ENCODE measurements at places on chromosomes 16 and 17.

DNA sequence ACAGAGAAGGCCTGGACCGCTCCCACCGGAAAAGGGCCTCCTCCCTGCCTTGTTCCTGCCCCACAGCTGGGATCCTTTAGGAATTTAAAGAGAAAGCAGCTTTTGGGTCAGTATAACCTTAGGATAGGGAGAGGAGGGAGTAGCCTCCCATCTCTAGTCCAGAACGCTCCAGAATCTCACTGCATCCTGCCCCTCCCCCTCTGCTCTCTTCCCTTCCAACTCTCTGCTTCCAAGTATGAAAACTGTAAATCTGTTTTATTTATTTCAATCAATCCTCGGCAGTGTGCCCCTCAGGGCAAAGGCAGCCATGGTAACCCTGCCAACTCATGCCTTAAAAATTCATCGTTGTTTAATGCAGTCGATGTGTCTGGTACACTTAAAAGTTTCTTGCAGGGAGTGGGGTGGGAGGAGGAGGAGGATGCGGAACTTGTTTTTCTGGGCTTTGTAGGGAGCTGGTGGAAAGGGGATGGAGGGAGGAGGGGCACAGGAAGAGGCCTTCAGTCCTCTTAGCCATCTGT, 21.2 kb upstream of the MTSS2 start:
- no peak for DNase-seq

DNA sequence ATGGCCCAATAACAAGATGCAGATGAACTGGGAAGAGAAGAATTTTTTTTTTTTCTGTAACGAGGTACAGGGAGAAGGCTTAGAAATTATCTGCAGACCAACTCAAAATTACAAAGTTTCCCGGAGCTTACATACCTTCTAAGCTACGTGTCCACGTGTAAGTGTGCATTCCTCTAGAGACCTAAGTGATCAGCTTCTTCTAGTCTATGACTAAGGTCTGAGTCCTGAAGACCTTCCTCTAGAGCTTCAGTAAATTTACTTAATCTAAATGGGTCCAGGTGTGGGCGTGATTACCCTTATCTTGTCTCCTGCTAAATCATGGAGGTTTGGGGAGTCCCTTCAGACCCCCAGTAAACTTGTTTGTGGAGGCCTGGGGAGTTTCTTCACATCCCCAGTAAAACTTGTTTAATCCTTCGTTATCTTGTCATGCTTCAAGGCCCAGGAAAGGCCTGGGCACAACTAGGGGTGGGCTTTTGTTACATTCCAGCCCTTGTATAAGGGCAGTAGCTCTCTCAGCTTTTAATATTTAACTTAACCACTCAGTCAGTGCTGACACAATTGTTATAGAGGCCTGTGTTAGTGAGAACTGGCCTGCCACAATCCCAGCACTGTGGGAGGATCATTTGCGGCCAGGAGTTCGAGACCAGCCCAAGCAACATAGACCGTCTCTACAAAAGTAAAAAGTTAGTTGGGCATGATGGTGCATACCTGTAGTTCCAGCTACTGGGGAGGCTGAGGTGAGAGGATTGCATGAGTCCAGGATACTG, 342.3 kb downstream of the SNX29 start:
- DNase-seq = no peak

GRCh38 chr17:19270704-19271611, 33.8 kb downstream of the EPN2 start:
- DNase-seq = no peak

DNA sequence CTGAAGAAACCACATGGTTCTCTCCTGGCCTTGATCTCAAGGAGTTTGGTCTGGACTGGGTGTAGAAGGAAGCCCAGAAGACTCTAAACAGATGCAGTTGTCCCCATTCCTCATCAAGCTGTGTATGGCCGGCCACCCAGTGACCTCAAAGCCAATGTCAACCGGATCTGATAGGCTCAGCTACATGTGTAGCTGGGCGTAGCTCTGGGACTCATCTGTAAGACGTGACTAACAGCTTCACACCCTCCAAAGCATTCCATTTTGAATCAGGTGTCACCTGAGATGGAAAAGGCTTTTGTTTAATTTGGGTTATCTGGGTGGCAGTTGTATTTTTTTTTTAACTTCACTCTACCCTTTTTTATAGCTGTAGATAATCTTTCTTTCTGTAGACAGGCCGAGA, 130.4 kb downstream of the ABCC12 start:
- DNase-seq = no peak

DNA sequence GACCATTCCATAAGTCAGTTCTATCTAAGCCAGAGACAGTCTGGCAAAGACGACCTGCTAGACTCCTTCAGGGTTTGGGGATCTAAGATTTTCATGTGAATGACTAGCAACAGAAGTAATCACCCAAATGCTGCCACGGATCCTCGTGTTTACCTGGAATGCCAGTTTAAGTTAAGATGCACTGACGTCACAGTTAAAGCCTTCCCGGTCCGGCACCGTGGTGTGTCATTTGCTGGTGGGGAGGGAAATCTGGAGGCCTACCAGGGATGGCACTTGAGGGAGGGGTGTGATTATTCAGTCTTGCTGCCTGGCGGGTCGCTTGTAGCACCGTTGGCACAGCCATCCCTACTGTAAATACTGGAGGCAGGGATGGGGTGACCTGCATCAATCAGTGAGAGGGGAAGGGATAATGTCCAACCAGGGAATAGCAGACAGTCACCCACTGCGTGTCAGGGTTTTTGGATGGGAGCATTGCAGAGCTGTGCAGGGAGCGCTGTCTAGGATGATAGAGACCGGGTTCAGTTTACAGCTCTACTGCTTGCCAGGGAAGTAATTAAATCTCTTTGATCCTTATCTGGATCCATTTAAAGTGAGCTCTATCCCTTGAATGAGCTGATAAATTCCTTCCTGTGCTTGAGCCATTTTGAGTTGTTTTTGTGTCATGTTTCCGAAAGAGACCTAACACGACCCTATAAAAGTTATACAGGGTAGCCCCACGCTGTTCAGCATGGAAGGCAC, 764.7 kb upstream of the EEF2KMT start:
- no peak for DNase-seq

GRCh38 chr17:55816532-55817396, 65.9 kb downstream of the PCTP start:
- DNase-seq = no peak

DNA sequence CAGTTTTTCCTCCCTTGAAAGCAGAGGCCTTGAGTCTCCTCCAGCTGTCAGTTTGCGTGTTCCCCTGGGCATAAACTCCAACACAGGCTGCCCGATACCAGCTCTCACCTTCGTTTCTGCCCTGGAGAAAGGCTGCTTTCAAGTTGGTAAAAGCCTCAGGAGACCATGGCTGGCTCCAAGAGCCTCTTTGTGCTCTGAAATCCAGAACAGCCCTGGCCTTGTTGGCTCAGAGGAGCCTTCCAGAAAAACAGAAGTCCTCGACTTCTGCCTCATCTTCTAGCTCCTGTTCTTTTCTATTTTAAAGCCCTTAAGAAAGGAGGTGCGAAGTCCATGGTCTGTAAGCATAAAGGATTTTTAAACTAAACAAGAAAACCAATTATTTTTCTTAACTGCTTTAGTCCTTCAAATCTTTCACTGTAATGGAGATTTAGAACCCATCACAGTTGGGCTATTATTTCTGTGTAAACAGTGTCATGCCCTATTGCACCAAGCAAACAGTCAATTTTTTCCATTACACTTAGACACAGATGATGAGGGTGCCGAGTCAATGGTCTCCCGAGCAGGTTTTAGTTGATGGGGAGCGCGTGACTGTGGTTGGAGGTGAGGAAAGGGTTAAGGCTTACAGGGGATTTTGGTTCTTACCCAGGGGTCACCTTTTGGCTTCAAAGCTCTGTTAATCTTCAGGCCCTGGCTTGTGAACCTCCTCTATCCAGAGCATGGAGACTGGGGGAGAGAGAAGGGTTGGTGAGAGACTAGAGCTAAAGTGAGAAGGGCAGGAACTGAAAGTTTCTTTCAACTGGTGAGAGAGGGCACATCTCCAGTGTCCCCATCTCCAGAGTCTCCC, 212.8 kb downstream of the MSI2 start:
- peak; percentile 29 for DNase-seq

DNA sequence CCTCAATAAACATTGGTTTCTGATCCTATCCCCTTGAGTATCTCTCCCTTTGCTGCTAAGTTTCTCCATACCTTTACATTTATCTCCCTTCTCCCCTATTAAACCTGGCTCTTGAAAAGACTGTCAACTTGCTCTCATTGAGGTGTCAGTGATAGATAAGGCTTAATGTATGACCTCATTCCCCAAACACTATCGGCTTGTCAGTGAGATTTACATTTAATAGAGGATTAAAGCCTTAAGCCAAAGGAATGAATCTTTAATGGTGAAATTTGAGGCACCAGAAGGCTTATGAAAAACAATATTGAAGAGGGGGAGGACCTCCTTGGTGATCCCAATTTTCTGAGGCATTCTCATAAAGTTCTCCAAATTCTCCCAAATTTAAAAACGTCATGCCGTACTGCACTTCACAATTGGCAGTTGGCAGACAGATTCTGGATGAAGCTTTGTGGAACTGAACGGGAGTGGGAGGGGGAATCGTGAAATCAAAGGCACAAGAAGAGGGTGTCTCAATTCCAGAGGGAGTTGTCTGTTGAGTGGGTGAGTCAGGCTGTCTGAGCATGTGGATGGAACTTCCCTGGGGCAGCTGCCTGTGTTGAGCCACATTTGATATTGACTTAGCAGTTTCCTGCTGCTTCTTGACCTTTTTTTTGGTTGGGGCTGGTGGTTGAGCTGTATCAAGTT, 478.8 kb downstream of the NPIPA7 start:
- no peak for DNase-seq

GRCh38 chr17:55263569-55264277, 1.0 kb upstream of the HLF start:
- DNase-seq = peak; percentile 11
